ENCODE measurements at places on chromosomes 4 and X.
A peak's percentile ranks its signal among the peaks of the same experiment; 100 is the strongest.

- no peak for DNase-seq
These were observed 367.6 kb upstream of the LCORL start for GRCh38 chr4:18389115-18389514.

- no peak for DNase-seq
These were observed 100.6 kb downstream of the AKAP4 start for GRCh38 chrX:50100188-50100587.

DNA sequence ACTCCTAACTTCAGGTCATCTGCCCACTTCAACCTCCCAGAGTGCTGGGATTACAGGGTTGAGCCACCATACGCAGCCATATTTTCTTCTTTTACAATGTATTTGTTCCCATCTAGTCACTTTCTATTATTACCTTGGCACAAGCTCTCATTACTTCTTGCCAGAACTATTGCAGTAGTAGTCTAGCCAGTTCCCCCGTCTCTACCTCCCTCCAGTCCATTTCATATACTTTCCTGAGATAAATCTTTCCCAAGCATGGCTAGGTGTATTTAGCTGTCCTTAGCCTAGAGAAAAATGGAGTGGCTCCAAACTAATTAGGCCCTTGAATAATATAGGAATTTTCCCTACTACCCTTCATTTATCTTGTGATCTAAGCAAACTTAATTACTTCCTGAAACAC is 412.2 kb downstream of the RPA4 start:
- DNase-seq = no peak

DNA sequence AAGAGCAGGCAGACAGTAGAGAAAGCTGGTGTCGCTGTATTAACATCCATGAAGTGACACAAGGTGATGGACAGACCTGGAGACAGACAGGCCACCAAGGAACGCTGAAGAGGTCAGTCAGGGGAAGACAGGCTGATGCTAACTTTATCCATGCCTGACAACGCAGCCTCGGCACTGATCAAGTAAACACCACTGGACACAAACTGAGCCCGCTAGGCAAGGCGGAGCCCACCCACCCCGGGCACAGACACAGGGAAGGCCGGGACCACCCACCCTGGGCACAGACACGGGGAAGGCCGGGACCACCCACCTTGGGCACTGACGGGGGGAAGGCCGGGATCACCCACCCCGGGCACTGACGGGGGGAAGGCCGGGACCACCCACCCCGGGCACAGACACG is 18.8 kb downstream of the PPP2R3B start:
- DNase-seq = no peak

DNA sequence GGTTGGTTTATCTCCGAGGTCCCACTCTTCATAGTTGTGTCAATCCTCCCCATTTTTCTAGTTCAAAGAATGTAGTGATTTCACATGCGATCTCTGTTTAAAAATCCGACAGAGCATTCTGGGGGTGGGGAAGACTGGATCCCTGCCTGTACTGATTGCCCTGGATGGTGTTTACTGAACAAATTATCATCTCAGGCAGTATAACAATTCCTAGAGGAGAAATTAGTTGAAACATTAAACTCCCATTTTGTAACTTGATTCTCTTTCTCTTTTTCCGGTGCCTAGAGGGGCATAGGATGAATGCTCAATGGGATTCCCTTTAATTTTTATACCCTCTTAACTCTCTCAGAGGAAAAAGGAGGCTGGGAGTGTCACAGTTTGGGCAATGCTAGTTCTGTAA is 10.0 kb upstream of the CWH43 start:
- no peak for DNase-seq

DNA sequence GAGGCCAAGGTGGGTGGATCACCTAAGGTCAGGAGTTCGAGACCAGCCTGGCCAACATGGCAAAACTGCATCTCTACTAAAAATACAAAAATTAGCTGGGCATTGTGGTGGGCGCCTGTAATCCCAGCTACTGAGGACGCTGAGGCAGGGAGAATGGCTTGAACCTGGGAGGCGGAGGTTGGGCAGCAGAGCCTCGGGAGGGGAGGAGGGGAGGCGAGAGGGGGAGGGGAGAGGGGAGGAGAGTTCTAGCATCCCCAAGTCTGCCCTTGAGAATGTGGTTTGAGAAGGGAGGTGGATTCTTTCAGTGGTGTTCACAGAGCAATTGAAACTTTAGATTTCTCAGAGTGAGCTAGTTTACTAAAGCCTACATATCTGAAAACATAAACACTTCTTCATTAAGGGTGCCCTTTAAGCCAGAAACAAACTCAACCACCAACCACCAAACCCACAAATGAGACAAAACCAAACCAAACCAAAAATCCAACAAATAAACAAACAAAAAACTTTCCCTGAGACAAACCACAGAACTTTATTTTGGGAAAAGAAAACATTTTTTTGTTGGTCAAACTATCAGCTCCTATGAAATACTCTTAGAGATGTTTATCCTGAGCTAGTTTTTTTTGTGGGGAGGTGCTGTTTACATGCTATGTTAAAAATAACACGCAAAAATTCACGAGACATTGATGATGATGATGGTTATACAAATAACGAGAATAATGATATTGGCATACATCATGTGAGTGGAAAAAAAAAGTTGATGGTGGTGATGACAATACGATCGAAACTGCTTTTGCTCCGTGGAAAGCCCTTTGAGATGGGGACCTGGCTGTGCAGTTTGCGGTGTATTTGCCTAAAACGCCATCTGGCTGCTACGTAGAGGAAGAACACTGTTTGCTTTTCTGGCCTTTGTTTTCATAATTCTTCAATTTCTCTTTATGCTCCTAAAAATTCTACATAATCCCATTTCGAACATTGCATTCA is 98.2 kb upstream of the PRKX start:
- peak; percentile 12 for DNase-seq

GRCh38 chr4:182288534-182288933 is 45.3 kb downstream of the TENM3 start:
- no peak for DNase-seq

DNA sequence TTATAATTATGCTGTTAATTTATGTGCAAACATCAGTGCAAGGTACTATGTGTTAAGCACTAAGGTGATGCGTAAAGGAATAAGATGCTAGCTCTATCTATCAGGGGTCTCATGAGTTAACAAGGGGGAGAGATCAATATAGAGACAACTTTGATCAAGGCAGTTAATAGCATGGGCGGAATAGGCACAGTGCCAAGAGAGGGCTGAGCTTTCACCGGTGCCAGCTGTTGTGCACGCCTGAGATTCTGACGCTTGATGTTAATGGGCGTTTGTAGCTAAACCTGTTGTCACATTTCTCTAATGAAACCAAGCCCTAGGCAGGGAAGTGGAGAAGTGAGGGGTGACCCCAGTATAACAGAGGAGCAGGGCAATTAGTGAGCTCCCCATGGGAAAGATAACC is 86.0 kb upstream of the NMU start:
- no peak for DNase-seq

GRCh38 chrX:134669378-134670098 is 11.3 kb upstream of the PLAC1 start:
- no peak for DNase-seq

Data from effector memory CD8-positive, alpha-beta T cell (primary cell).